ENCODE measurements at places on chromosomes 5 and 9.

GRCh38 chr9:8531826-8532415 is 732.3 kb upstream of the DMAC1 start:
- no peak for DNase-seq

GRCh38 chr5:41763081-41763480 is 107.1 kb downstream of the OXCT1 start:
- no peak for DNase-seq

GRCh38 chr5:147554261-147554817 is 44.5 kb upstream of the DPYSL3 start:
- DNase-seq = peak; percentile 31

- DNase-seq = no peak
Measured at GRCh38 chr5:129199308-129199707, 104.8 kb downstream of the ISOC1 start.

DNA sequence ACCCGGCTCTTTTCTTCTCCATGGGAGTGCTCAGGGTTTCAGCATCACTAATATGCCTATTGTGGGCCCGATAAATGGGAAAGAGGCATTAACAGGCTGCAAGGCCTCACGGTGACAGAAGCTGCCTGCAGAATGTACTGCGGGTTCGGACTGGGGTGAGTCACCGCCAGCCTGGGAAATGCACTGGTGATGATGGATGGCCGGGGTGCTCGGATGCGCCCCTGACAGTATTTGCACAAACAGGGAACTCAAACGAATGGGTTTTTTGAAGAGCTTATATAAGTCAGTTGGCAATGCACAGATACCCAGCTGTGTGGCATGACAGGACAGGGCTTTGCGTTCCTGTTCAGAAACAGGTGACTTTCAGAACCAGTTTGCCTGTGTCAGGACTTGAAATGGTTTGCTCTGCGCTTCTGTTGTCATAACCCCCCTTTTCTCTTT is 42.0 kb upstream of the PITX1 start:
- DNase-seq = no peak

DNA sequence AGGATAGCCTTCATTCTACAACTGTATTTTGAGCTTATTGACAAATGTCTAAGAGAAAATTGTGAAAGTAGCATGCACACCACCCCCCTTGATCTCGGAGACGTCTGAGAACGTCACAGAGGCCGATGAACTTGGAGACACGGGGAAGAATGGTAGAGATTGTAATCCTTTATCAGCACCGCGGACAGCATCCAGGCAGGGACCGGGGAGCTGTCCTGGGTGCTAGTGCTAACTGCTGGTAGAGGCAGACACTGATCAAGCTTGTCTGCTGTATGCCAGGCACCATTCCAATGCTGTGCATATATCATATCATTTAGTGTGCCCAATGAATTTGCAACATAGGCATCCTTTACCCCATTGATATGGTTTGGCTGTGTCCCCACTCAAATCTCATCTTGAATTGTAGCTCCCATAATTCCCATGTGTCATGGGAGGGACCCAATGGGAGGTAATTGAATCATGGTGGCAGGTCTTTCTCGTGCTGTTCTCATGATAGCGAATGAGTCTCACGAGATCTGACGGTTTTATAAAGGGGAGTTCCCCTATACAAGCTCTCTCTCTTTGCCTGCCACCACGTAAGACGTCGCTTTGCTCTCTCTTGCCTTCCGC is 98.8 kb downstream of the LHX2 start:
- DNase-seq = peak; percentile 29

GRCh38 chr5:133387091-133387490 is 225.2 kb downstream of the FSTL4 start:
- no peak for DNase-seq

- peak; percentile 94 for DNase-seq
Measured at GRCh38 chr5:39074017-39074814, at the start of gene RICTOR. Gene RICTOR, minus strand, starts transcription at chr5:39074399. Its CDS starts 22 bp downstream, at chr5:39074377.

DNA sequence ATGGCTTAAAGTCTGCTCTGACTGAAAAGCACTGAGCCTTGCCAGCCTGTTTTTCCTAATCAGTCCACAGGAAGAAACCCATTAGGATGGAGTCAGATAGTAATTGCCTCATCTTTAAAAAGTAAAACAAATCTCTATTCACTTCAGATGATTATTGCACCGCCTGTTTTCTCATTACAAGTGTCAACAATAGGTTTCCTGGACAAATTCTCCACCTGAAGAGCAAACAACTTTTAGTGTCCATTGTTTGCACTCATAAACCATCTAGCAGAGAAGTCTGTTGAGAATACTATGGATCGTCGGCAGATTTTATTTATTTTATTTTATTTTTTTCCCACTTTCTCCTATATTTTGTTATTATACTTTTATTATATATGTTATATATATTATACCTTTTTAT is 20.3 kb downstream of the C5orf63 start:
- DNase-seq = no peak

DNA sequence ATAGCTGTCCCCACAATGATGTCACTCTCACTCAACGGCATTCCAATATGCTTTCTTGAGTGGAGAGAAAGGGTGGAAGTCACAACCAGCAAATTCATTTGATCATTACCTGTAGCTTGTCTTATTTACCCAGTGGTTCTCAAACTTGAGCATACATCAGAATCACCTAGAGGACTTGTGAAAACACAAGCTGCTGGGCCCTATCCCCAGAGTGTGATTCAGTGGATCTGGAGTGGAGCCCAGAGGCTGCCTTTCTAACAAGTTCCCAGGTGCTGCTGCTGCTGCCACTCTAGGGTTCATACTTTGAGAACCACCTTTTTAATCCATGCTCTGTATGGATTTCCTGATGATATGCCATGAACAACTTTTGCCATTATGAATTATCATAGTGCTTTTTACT is 94.7 kb downstream of the KLHL3 start:
- no peak for DNase-seq

- no peak for DNase-seq
Measured at GRCh38 chr5:60980511-60980910, 35.5 kb downstream of the NDUFAF2 start.

- DNase-seq = no peak
Measured at GRCh38 chr5:134758176-134758503, 439 bp upstream of the DDX46 start.

DNA sequence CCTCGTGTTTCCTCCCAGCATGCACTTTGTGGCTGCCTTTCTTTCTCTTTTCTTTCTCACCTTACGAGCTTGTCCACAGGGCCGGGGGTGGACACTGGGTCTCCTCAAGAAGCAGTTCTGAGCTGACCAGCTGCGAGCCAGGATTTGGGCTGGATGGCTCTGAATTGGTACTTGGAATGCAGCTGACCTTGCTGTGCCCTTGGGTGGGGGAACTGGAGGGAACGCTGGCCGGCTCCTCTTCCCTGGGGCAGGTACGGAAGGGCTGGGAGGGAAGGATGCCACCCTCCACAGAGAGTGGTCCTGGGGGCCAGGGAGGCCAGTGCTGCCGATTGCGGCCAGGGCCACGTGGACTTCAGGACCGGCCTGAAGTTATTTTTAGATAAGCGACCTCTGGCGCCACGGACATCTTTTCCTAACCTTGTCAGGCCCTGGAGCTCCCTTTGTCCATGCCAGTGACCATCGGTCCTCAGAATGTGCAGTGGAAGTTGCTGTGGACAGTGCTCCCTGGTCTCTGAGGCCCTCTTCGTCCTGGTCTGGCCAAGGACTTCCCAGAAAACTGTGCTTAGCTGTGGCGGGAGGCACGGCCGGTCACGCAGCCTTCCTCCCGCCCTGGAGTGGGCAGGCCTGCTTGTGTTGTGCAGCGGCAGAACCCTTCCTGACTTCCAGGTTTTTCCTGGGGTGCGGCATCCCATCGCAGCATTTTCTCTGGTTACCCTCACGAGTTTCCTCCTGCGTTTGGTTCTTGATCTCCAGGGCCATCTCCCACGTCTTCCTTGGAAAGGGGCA is 13.5 kb upstream of the AHRR start:
- DNase-seq = no peak

DNA sequence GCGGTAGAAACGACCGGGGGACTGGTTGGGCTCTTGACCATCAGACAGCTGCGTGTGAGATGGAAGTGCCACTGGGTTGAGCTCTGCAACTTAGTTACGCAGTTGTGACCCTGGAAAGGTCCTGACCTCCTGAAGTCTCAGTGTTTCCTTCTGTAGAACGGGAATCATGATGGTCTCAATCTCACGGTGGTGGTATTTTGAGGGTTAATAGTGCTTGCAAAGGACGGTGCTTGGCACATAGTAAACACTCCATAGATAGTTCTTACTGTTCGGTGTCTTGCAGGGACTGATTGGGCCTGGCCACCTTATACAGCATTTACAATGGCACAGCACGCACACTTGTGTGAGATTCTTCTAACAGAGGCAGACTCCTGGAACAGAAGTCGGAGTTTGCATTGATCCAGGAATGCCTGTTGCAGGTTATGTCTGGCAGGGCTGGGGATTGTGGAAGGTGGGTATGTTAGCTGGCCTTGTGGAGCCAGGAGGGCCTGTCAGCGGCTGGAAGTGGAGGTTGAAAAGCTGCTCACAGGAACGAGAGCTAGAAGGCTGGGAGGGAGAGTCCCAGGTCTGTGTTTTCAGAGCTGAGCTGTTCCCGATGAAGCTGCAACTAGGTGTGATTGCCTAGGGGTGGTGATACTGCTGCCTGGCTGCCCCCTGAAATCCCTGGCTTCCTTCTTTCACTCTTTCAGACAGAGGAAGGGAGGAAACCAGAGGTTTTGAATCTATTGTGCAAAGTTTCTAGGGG is 962 bp upstream of the TXN start:
- peak; percentile 32 for DNase-seq

- no peak for DNase-seq
Measured at GRCh38 chr9:4117835-4118610, 181.8 kb downstream of the GLIS3 start.

- no peak for DNase-seq
Measured at GRCh38 chr5:113090336-113091106, 113.9 kb downstream of the DCP2 start.

GRCh38 chr9:123119566-123119965 is 86.1 kb downstream of the GPR21 start:
- DNase-seq = no peak

- DNase-seq = no peak
Measured at GRCh38 chr5:45062044-45062443, 253.3 kb downstream of the MRPS30 start.

DNA sequence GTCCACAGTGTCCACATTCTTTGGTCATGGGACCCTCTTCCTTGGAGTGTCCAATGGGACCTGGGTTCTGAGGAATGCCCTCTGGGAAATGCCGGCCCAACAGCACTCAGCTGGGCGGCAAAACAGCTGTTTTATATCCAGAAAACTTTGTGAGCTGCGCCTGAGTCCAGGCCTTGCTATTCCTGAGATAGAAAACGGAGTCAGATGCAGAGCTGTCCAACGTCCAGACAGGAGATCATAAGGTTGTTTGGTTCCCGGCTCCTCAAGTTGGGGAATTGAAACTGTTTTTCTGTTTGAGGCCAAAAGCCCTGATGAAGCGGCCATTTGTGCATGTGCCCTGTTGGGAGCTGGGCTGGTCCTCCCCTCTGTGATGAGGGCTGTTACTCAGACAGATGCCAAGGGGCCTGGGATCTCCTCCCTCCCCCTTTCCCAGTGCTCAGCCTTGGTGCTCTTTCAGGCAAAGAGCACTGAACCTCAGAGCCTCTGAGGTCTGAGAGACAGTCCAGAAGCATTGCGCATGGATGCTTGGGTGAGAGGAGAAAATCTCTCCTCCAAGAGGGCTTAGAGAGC is 66.6 kb upstream of the GARNL3 start:
- no peak for DNase-seq

DNA sequence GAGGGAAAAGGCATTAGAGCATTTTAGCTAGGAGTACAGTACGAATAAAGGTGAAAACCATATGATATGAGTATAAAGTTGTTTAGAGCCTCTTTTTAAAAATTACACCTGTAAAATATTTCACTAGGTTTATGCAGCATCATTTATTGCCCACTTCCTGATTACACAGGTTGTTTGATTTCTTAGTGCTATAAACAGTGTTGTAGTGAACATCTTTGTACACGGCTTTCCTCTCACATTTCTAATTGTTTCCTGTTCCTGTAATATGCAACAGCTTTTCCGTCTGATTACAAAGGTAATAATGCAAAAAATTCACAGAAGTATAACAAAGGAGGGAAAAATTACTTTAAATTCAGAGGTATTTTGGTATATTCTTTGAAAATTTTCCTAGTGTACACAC is 13.0 kb downstream of the STOM start:
- no peak for DNase-seq

DNA sequence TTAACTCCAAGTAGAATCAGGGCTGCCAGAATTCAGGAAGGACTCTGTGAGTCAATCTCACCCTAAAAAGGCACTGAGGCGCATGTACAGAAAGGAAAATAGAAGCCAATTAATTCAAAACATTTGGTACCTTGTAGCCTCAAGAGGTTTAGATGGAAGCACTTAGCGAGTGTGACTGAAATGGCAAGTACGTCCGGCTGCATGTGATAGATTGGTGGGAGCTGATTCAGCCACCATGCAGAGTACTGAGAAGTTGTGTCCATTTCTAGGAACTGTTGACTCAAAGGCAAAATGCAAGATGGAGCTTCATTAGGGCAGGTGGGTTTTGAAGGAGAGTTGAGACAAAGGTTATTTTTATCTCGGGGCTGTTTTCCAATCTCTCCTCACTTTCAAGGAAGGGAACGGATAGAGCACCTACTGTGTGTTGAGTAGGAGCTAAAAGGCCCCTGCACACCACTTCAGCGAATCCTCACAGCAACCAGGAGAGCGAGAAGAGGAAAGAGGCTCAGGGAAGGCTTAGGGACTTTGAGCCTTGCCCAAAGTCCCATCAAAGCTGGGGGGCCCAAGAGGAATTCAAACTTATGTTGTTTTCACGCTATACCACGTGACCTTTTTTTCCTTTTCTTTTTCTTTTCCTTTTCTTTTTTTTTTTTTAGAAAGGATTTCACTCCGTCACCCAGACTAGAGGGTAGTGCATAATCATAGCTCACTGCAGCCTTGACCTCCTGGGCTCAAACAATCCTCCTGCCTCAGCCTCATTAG is 34.6 kb upstream of the CPEB4 start:
- no peak for DNase-seq

GRCh38 chr5:136021016-136021405 is 7.8 kb upstream of the TGFBI start:
- no peak for DNase-seq

DNA sequence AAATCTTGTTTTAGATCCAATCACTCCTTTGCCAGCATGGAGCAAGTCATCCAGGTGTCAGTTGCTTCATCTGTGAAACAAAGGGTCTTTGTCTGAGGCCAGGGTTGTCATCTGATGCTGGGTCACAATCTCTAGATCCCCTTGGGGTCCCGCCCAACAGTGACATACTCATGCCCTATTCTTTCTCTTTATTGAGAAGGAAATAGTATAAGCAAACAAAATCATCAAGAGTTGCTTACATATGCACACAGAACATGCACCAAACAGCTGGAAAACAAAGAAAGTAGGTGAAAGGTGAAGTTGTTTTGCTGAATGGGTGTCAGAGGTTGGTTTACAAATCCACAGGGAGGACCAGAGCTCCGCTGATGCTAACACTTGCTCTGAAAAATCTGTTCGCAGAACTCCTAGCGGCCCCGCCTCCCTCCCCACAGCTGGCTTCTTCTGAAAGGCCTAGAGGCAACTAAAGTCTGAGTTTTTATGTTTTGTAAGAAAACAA is 106.1 kb upstream of the SLC44A1 start:
- DNase-seq = peak; percentile 35

Measured in globus pallidus (tissue), 1 donor.